ENCODE measurements at places on chromosomes 6 and 20. TPM values are rescaled to one million over a fixed set of nuclear protein-coding genes. Genes with fewer than 3 reads are reported as not detected.

The FOXQ1 gene
- polyA plus RNA-seq = 12.5 TPM

The CST5 gene
- polyA plus RNA-seq = not detected

The FOXF2 gene
- polyA plus RNA-seq = 0.08 TPM

The NT5DC1 gene
- 48.5 TPM for polyA plus RNA-seq

The OR14J1 gene
- 0.07 TPM for polyA plus RNA-seq

The BTNL2 gene
- 0.52 TPM for polyA plus RNA-seq

The ALDH8A1 gene
- 27.5 TPM for polyA plus RNA-seq

- no peak for DNase-seq
These were observed 17.3 kb downstream of the BNIP5 start for GRCh38 chr6:36319436-36319762.

DNA sequence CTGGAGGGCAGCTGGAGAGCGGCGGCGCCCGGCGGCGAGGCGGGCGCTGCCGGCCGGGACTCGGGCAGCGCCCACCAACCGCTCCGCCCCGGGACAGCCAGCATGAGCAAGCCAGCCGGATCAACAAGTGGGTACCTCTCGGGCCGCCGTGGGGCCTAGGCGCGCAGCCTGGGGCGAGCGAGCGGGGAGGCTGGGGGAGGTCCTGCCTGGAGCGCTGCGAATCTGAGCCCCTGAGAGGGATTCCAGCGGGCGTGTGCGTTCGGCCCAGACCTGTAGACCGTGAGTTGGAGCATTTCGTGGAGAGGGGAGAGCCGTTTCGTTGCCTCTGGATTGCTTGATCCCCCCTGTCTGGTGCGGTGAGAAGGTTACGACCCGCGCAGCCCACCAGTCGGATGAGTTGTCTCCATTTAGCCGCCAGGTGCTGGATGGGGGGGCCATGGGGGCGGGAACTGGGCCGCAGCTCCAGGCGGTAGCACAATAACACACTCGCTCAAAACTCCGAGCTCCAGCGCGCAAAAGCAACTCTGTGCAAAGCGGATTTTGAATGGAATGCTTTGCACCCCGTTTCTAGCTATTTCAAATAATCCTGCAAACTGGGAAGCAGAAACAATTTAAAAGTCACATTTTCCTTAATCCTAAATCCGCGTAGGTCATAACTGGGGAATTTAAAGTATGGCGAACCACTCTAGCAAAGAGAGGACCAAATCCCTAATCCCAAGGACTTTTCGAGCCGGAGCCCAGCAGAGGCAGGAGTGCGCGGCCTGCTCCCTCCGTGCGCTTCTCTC lies 1.0 kb downstream of the NR2E1 start:
- DNase-seq = no peak

DNA sequence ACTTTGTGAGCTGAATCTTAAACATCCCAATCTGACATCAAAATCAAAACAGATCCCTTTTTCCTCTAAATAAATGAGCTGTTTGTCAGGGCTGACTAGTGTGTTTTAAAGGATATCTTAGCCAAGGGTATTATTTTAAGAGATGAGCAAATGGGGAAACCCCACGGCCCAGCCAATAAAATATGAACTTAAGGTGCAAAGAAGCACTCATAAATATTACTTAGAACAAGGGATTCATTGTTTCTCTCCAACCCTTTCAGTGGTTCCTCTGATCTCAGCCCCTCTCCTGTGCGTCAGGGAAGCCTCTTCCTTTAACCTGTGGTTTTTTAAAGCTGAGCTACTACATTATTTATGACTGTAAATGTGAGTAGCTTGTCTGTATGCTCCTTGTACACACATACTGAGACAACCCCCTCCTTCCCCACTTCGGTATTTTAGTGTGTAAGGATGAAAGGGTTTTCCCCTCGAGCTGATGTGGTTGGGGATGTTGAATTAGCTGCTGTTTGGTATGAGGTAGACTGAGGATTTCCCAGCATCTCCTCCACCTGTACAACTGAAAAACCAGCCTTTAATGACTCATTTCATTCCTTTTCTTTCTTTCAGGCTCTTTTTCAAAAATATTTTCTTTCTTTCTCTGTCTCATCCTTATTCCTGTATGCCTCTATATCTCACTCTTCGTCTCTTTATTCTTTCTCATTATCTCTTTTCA lies 6.5 kb downstream of the BMP5 start:
- no peak for DNase-seq

GRCh38 chr6:41939848-41940758 lies 1.5 kb downstream of the CCND3 start:
- no peak for DNase-seq

- no peak for DNase-seq
These were observed 4.7 kb upstream of the DLK2 start for GRCh38 chr6:43460032-43460431.

GRCh38 chr20:31945785-31946184 lies 6.1 kb downstream of the PDRG1 start:
- no peak for DNase-seq

DNA sequence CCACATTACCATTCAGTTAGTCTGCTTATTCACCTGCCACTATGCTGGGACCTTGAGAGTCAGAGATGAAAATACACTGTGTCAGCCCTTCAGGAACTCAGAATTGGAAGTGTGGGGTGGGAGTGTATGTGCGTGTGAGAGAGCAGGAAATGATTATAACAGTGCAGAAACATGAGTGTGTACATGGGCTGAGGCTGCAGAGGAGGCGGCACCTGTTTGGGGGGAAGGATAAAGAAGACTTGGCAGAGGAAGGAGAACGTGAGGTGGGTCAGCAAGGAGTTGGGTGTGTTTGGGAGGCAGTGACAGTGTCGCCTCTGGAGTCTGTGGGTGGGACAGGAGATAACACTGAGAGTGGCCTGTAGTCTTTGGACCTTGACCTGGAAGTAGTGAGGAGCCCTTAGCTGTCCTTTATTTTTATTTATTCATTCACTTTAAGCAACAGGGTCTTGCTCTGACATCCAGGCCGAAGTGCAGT lies 3.1 kb downstream of the CHMP4B start:
- no peak for DNase-seq

- no peak for DNase-seq
These were observed 35.1 kb downstream of the DSE start for GRCh38 chr6:116405652-116406356.

- no peak for DNase-seq
These were observed 160.6 kb downstream of the SMOC2 start for GRCh38 chr6:168601546-168601945.

GRCh38 chr6:23262864-23263263 lies 693.5 kb downstream of the HDGFL1 start:
- no peak for DNase-seq

- no peak for DNase-seq
These were observed 6.7 kb downstream of the TTLL2 start for GRCh38 chr6:167331565-167331964.
